ENCODE measurements at places on chromosomes 2 and 18. TPM values are rescaled to one million over a fixed set of nuclear protein-coding genes. Genes with fewer than 3 reads are reported as not detected.

GRCh38 chr2:98772536-98772935 is 41.6 kb upstream of the MGAT4A start:
- peaks cover 27% of the 10 kb centered on the region for H3K4me1 ChIP-seq
- no peak overlapping the region for H3K27ac ChIP-seq
- no peak overlapping the region for H3K4me3 ChIP-seq
- no peaks in the 10 kb centered on the region for H3K36me3 ChIP-seq

DNA sequence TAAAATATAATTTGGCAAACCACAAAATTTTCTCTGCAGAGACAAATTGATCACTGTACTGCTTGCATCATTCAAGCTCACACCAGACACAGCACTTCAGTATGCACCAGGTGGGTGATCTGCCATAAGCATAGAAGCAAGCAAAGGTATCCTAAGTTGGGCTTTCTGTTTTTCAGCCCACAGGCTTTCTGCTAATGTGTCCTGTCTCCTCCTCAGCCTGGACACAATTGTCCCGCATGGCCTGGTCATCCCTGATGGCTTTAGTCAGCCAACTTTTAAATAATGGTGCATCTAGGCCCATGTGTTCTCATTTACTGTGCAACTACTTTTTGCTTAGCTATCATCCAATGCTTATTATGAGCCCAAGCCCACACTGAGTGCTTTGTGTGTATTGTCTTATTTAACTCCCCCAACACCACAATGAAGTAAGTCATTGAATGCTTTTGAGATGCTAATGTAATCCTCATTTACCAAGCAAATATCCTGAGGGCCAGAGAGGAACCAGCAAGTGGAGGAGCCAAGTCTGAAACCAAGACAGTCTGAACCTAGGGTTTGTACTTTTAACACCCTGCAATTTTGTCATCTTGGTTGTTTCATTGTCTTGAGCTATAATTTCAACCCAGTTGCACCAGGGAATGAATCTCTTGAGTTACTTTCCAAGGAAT is 111.2 kb upstream of the SETBP1 start:
- H3K27ac ChIP-seq = no peak overlapping the region
- no peaks in the 10 kb centered on the region for H3K27me3 ChIP-seq
- no peak overlapping the region for H3K4me3 ChIP-seq
- H3K36me3 ChIP-seq = no peaks in the 10 kb centered on the region

DNA sequence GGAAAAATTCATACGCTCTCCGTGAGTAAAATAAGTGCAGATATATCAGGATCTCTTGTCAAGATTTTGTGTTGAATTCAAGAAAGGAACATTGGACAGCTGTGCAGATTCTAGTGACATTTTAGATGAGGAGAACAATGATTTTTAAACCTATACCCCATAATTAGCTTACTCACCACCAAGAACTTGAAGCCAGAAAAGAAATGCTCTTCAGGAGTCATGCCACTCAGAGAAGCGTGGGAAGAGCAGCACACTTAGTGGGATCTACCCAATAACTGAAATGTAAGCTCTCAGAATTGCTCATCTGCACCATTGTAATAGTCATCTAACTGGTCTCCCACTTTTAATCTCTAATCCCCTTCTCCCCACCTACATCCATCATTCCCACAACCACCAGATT is 9.2 kb upstream of the ERMN start:
- no peak for DNase-seq
- no peak overlapping the region for H3K4me3 ChIP-seq
- H3K27ac ChIP-seq = no peak overlapping the region

DNA sequence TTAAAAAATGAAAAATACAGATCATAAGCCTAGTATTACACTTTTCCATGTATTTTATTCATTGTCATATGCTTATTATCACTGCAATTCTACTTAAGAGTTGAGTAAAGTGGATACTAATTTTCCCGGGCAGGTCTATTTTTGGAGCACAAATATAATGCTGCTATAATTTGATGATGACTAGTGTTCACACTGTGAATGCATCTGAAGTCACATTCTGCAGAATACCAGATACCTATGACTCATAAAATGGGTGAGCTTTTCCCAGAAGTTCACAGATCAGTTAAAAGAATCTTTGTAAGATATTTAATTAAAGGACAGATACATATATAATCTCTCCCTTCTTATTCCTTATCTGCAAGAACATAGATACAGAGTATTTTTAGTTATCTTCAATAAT is 79.8 kb upstream of the MC4R start:
- H3K4me1 ChIP-seq = no peaks in the 10 kb centered on the region
- DNase-seq = no peak
- no peaks in the 10 kb centered on the region for H3K36me3 ChIP-seq
- H3K27ac ChIP-seq = no peak overlapping the region

- peak; percentile 76 for DNase-seq
- H3K27ac ChIP-seq = peak overlapping the region; percentile 79
- H3K36me3 ChIP-seq = no peaks in the 10 kb centered on the region
- no peaks in the 10 kb centered on the region for H3K27me3 ChIP-seq
These were observed 1.2 kb upstream of the CABLES1 start for GRCh38 chr18:23133860-23134779.

DNA sequence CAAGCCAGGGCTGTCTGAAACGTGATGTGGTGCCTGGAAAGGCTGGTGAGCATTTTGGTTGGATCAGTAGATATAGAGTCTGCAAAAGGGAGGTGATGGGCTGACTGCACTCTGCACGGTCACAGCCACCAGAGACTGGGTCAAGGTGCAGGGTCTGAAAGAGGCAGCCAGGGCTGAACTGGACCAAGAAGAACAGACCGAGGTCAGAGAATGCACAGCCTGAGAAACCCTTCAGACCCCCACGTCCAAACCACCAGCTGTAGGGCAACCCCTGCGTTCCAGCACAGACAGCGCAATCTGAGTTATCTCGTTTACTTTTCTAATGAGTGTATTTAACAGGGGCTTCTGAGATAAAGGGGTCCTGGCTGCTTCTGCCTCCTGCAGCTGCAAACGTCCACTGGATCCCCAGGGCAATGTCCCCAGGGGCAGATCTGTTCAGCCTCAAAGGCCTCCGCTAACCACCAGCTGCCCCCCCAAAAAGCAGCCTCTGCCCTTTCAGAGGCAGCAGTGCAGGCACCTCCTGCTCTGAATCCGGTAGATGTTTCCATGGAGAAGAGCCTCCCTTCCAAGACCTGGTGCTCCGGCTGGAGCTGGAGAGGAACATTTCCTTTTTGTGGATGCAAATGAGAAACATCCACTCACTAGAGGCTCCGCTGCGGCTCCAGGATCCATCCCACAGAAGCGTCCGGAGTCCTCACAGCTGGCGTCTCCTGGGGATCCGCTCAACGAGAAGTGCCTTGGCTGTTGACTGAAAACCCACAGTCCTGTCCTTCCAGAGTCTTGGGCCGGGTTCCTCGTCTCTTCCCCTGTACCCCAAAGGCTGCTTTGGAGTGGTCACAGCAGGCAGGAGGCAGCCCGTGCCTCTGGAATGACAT is 970 bp upstream of the KCNG2 start:
- H3K27me3 ChIP-seq = no peaks in the 10 kb centered on the region
- peaks cover 22% of the 10 kb centered on the region for H3K4me1 ChIP-seq

DNA sequence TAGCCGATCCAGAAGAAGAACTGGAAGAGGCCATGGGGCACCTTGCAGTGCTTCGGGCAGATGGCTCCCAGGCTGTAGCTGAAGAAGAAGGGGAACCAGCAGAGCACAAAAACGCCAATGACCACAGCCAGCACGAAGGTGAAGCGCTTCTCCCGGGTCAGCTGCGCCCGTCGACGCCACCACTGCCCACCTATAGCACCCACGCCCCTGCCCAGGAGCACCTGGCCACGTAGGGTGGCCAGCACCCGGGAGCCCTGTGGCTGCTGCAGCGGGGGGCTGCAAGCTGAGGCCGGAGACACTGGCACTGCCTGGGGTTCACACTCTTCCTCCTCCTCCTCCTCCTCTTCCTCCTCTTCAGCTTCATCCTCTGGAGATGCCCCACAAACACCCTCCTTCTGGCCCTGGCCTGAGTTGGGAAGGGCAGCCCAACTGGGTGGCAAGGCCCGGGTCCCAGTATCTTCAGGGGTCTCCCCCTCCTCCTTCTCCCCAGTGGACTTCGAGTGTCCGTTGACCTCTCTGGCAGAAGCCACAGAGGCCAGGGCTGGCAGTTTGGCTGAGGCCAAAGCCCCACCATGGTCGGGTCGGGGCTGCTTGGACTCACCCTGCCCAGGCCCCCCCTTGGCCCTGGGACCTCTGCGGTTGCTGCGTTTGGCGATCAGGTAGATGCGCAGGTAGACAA is 1.3 kb downstream of the ADRA2B start:
- peaks cover 14% of the 10 kb centered on the region for H3K4me1 ChIP-seq
- no peak overlapping the region for H3K4me3 ChIP-seq
- no peaks in the 10 kb centered on the region for H3K36me3 ChIP-seq
- no peak overlapping the region for H3K27ac ChIP-seq
- peaks cover 5% of the 10 kb centered on the region for H3K27me3 ChIP-seq

DNA sequence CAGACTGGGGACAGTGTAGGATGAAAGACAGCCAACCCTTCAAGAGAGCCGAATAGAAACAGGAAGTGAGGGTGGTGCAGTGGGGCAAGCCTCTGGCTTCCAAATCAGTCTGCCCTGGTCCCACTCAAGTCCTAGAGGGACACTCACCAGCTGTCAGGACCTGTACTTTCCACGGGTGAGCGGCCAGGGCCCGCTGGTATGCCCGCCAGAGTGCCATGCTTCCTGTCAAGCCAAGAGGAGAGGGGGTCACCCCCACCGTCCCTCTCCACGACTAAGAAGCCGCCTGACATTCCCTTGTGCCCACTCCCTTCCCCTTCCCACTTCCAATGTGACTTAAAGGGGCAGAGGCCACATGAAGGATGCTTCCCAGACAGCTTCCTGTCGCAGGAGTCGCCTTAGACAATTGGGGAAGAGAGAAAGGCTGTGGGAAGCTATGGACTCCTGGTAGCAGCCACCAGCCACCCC is 564 bp downstream of the MPV17 start:
- no peaks in the 10 kb centered on the region for H3K36me3 ChIP-seq
- H3K4me3 ChIP-seq = peak overlapping the region; percentile 69
- H3K27me3 ChIP-seq = no peaks in the 10 kb centered on the region
- peaks cover 44% of the 10 kb centered on the region for H3K4me1 ChIP-seq

DNA sequence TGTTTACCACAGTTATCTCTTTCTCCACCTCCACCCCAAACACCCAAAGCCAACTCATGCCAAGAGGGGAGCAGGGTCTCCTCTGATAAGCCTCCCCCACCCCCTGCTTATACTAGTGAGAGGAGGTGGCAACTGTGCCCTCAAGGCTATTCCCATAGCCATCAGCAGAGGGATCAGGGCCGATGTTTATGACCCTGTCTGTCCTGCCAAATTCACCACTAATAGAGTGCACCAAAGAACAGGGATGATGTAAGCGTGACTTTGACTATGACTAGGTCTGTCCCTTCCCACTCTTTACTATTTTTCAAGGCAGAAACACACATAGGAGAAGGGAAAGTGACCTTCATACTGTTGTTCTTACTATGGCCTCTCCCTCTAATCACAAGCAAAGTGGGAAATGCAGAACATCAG is 74.6 kb downstream of the CLHC1 start:
- H3K4me3 ChIP-seq = no peak overlapping the region
- peaks cover 89% of the 10 kb centered on the region for H3K4me1 ChIP-seq
- no peaks in the 10 kb centered on the region for H3K27me3 ChIP-seq
- H3K27ac ChIP-seq = peak overlapping the region; percentile 84
- no peaks in the 10 kb centered on the region for H3K36me3 ChIP-seq

GRCh38 chr18:24790347-24790746 is 329.9 kb downstream of the HRH4 start:
- H3K4me1 ChIP-seq = no peaks in the 10 kb centered on the region
- no peak for DNase-seq
- no peaks in the 10 kb centered on the region for H3K27me3 ChIP-seq
- H3K36me3 ChIP-seq = no peaks in the 10 kb centered on the region

DNA sequence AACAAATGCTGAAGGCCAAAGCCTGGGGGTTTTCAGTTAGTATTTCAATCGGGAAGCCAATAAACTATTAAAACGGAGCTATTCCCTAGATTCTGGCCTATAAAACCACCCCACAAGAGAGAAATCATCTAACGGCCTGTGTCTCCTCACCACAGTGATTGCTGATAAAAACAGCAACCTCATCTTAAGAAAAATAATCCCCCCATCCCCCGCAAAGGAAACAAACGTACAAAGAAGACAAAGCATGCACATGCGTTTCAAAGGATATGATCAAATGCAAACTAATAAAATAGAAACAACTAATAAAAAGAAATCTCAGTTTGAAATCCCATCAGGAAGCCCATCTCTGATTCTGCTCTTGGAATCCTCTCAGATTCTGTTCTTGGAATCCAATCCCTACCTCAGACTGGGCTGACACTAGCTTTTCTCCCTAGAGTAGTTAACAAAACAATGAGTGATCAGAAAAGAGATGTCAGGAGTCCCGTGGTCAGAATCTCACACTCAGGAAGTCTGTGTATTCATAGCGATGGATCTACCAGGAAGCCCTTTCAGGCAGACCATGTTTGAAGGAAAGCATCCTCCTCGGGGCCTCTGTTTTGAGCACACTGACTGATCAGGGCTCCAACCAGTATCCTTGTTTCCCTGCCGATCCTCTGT is 150.7 kb downstream of the THADA start:
- H3K4me3 ChIP-seq = no peak overlapping the region
- H3K27ac ChIP-seq = no peak overlapping the region
- DNase-seq = no peak
- H3K36me3 ChIP-seq = no peaks in the 10 kb centered on the region

- DNase-seq = no peak
- peaks cover 40% of the 10 kb centered on the region for H3K4me1 ChIP-seq
- H3K27me3 ChIP-seq = no peaks in the 10 kb centered on the region
- H3K27ac ChIP-seq = peak overlapping the region; percentile 36
- no peaks in the 10 kb centered on the region for H3K36me3 ChIP-seq
These were observed 34.5 kb downstream of the INSIG2 start for GRCh38 chr2:118122594-118123281.

DNA sequence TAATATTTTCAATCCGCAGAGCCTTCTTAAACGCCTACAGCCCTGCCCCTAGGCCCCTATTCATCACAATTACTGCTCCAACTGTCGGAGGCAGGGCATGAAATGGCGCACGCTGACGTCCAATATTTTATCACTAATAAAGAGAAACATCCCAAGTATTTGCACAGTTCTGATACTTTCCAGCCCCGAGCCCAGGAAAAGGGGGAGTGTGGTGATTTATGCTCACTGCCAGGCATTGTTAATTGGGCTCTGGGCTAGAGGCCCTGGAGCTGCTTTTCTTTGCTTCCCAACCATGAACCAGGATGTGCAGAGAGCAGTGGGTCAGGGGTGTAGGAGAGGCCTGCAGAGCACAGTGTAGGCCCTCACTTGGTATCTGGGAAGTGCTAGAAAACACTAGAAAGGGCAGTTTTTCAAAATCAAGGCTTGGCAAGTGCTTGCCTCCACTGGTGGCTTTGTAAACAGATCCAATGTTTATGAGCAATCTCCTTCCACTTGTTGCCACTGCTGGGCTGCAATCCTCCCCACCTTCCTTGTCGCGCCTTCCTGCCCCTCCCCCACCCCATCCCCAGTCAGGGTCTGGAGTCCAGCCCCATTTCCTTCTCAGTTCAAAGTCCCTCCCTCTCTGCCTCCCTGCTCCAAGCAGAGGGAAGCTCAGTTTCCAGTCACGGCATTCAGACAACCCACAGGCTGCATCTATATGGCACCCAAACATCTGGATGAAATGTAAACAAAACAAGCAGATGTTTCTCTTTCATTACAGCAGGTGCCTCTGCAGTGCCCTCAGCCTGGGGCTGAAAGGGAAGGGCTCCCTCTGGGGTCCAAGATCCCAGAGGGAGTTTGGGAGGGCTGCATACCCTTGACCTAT is 83.9 kb upstream of the PKDCC start:
- peak; percentile 47 for DNase-seq
- H3K4me1 ChIP-seq = peaks cover 46% of the 10 kb centered on the region
- H3K4me3 ChIP-seq = no peak overlapping the region
- no peaks in the 10 kb centered on the region for H3K36me3 ChIP-seq
- peak overlapping the region; percentile 45 for H3K27ac ChIP-seq

Gene SP100
- total RNA-seq = 73.2 TPM

Gene NPHP1
- 3.6 TPM for total RNA-seq

Gene REG3G
- total RNA-seq = 673 TPM

Gene SULT1C2
- total RNA-seq = 13.2 TPM

Gene SULT1C4
- 1.3 TPM for total RNA-seq

Gene PRSS56
- total RNA-seq = not detected

All from body of pancreas (tissue), 4 donors.